ENCODE measurements at places on chromosomes 13 and 19.

DNA sequence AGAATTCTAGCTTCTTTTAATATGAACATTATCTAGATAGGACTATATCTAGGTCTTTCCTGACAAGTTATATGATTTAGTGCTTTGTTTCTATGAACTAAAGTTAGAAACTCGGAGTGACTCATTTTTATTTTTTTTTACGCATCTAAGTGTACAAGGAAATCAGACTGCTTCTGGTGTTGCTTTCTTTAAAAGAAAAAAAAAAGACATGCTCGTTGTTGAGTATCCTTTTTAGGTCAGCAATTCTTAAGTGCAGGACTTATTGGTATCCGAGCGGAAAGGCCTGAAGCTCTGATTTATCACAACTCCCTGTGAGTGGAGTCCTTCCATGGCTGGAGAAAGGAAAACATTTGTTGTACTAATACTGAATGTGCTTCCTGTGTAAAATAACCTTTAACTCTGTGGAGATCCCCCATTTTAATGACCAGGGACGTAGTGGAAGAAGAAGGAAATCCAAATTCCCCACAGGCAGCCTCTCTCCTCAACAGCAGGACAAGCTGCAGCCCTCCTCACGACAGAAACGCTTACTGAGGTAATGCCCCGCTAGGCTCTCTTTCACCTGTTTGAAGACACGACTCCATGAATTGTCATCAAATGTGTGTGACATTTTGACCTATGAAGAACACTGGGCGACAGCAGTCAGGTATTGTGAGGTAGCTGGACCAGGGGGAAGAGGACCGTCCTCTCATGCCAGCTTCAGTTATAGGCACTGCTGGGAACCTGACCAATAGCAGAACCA is 17.9 kb upstream of the POMP start:
- DNase-seq: no peak

GRCh38 chr13:64075543-64076271 is 2660.1 kb upstream of the PCDH20 start:
- no peak for DNase-seq

DNA sequence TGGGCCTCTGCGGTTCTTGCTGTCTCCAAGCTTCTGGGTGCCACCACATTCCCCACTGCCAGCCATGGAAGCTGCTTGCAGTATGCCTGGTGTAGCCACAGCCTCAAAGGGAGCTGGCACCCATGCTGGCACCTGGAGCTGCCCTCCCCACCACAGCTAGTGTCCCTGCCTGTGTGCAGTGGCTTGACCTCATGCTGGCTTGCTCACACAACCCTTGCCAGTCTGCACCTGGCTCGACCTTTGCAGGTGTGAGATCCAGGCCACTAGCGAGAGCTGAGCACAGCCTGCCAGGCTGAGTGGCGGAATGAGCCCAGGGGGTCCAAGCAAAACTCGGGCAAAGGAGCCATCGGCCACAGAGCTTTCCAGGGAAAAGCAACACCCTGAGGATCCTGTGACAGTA is 236.7 kb upstream of the CSNK1A1L start:
- DNase-seq: no peak

- no peak for DNase-seq
Measured at GRCh38 chr13:113742000-113742441, 17.0 kb upstream of the TMEM255B start.

- no peak for DNase-seq
Measured at GRCh38 chr19:45161738-45162607, 1.2 kb upstream of the NKPD1 start.

DNA sequence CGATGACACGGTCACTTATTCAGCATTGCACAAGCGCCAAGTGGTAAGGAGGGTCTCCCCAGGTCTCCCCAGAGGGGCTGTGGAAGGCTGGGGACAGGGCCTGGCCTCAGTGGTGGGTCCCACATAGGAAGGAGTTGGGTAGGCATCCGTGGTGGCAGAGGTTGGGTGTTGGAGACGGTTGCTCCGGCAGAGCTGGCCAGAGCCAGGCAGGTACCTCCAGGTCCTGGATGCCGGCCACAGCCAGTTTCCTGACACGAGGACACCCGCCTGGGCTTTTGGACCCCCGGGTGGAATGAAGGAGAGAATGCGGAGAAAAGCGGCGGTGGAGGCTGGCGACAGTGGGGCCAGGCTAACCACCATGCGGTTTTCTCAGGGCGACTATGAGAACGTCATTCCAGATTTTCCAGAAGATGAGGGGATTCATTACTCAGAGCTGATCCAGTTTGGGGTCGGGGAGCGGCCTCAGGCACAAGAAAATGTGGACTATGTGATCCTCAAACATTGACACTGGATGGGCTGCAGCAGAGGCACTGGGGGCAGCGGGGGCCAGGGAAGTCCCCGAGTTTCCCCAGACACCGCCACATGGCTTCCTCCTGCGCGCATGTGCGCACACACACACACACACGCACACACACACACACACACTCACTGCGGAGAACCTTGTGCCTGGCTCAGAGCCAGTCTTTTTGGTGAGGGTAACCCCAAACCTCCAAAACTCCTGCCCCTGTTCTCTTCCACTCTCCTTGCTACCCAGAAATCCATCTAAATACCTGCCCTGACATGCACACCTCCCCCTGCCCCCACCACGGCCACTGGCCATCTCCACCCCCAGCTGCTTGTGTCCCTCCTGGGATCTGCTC is 1.3 kb upstream of the FFAR1 start:
- peak; percentile 73 for DNase-seq

GRCh38 chr19:28612275-28612769 is 600.6 kb downstream of the UQCRFS1 start:
- no peak for DNase-seq

GRCh38 chr13:80740071-80740470 is 399.1 kb upstream of the SPRY2 start:
- DNase-seq: no peak

GRCh38 chr19:42143341-42144234 is 11.3 kb upstream of the POU2F2 start:
- no peak for DNase-seq

GRCh38 chr13:68713394-68713793 is 1394.2 kb upstream of the ATXN8OS start:
- no peak for DNase-seq

DNA sequence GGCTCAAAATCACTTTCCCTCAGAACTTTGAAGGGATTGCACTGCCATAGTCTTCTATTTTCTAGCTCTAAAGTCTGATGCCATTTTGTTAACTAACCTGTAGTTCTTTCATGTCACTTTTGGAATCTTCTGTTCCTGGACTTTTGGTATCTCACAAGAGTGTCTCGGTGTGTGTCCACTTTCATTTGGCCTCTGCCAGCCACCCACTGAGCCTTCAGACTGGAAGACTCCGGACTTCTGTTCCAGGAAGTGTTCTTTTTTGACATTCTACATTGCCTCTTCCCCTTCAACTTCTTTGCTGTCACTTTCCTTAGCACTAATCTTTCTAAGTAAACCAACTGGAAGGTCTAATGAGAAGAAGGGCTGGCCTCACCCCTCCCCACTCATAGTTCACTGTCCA is 25.0 kb upstream of the LAMP1 start:
- DNase-seq: no peak

DNA sequence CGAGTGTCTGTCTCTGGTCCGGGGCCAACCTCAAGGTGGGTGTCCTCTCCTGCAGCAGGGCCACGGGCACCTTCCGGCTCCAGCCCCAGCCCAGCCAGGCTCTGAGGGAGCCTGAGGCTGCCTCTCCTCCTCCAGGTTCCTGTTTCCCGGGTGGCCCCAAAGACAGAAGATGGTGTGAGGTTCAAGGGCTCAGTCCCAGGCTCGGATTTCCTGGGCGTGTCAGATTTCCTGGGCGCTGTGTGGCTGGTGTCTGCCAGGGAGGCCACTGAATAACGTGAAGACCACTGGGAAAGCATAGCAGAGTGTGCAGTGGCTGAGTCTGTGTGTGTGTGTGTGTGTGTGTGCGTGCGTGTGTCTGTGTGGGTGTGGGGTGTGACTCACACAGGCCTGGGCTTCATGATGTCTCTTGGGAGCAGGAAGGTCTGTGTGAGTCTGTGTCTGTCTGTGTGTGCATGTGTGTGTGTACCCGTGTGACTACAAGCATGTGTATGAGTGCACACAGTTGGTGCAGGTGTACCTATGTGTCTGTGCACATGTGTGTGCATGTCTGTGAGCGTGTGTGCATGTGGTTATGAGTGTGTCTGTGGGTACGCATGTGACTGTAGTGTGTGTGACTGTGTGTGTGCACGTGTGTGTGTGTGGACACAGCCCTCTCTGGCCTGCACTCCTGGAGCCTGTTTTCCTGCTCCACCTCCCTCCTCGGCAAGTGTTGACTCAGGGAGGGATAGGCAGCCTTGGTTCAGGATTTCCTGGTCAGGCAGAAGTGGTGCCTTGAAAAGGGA is 28.3 kb downstream of the CEBPA start:
- no peak for DNase-seq

DNA sequence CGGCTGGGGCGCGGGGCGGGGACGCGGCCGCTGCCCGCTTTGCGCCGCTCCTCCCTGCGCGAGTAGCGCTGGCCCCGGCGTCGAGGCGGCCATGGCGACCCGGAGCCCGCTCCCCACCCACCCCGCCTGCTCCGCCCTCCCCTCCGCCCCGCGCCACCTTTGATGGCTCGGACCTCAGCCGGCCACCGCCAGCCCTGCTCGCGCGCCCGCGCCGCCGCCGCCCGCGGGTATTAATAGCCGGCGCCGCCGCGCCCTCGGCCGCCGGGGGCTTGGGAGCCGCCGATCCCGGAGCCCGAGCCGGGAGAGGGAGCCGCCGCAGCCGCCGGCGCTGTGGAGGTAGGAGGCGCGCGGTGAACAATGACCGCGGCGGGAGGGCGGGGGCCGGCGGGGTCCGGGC is 261 bp downstream of the FARP1 start:
- no peak for DNase-seq

DNA sequence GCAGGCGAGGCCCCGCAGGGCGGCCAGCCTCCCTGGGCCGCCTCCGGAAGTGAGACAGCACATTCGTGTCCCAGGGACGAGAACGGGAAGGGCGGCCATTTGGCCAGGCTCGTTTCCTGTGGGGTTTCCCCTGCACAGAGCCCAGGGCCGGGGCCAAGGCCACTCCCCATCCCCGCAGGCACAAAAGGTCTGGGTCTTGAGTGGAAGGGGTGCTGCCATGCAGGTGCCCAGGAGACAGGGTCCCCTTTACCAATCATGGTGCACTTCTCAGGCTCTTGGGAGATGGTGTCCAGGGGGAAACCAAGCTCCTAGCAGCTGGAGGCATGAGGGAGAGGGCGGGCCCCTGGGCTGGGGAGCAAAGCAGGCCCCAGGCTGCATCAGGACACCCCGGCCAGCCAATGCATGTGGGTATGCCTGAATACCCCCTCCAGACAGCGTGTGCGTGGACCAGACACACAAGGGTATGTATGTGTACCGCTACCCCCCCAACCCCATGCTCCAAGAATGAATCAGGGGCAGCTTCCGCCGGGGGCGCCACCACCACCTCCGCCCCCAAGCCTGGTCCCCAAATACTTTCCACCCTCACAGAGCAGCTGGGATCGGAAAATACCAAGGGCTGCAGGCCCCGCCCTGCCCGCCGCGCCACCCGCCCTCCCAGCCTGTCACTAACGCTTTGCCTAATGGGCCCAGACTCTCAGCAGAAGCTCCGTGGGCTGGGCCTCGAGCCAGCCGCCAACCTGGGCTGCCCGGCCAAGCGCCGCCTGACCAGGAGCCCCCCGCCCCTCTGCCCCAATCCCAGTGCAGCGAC is 37.6 kb upstream of the NANOS3 start:
- peak; percentile 85 for DNase-seq

GRCh38 chr13:111861766-111862366 is 205.1 kb upstream of the SOX1 start:
- DNase-seq: no peak

GRCh38 chr19:33323093-33323820 is 20.9 kb upstream of the CEBPA start:
- no peak for DNase-seq

DNA sequence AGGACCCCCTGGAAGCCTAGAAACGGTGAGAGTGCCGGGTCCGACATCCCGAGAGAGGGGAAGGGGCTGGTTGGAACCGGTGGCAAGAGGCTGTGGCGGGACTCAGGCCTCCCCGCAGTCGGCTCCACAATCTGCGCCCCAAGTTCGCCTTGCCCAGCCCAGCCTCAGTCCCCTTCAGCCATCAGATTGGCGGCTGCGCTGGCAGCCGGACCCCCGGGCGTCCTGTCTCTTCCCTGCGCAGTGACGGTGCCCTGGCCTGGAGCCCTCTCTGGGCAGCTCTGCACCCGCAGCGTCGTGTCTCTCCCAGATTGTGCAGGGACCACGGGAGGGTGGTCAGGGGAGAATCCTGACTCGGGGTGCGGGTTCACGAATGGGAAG is 315 bp downstream of the ZNF492 start:
- DNase-seq: no peak

- DNase-seq: no peak
Measured at GRCh38 chr13:60494296-60494695, 97.3 kb downstream of the TDRD3 start.

DNA sequence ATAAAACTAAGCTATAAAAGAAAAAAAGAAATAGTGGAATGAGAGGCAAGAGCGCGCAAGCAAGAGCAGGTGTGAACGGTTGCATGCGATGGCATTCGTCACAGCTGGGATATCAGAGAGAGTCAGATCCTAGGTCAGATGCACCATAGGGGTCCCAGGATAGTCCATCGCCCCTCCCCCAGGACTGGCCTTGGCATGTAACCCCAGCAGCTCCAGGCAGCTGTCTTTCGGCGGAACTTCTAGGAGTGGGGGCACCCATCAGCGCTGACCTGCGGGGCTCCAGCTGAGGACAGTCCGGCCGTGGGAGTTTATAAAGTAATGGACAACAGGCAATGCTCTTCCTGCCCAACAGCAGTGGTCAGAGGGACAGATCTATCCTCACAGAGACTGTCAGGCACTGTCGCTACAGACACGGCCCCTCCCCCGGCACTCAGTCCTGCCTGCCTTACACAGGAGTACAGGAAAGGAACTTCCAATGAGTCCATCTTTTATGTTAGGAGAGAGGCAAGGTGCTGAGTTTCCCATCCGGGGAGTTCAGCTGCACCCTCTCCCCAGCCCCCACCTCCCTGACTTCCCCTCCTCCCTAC is 1.4 kb downstream of the SIAH3 start:
- no peak for DNase-seq

GRCh38 chr19:44741841-44742329 is 6.6 kb upstream of the BCL3 start:
- DNase-seq: no peak

DNA sequence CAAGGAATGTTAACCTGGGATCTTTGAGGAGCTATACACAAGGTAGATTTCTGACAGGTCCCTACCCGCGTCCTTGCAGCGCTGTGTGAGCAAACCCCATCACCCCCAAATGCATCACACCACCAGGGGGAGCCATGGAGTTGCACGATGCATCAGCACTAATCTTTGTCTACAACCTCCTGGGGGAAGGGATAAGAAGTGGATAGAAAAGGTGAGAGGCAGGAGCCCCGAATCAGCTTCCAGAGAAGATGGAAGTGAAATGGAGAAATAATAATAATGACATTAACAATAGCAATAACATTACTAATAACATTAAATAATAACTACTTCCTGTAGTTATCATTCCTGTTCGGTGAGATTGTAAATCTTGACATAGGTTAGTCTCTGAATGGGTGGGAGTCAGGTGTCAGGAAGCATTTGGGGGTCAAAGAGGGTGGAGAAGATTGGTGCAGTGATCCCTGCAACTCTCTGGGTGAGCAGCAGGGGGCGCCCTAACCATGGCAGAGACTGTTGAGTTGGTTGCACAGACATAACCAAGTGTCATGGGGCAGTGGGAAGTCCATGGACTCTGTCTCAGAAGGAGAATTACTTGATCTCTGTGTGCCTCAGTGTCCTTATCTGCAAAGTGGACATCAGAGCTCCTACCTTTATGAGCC is 16.5 kb downstream of the SIGLEC7 start:
- DNase-seq: peak; percentile 69

Data from activated CD4-positive, alpha-beta T cell treated with anti-CD3 and anti-CD28 coated beads, Interleukin-2, amount 50 U/mL, for 1 hour (primary cell).